Progenitor cell of endocrine pancreas (in vitro differentiated cells): ENCODE measurements at places on chromosomes 2 and 18. TPM values are rescaled to one million over a fixed set of nuclear protein-coding genes. Genes with fewer than 3 reads are reported as not detected.

GRCh38 chr2:10481055-10481665 lies 33.0 kb upstream of the ODC1 start:
- peaks cover 12% of the 10 kb centered on the region for H3K27me3 ChIP-seq
- peak overlapping the region; percentile 36 for H3K27ac ChIP-seq
- no peaks in the 10 kb centered on the region for H3K36me3 ChIP-seq
- no peak for DNase-seq
- H3K4me3 ChIP-seq, result peak overlapping the region; percentile 53
- peaks cover 20% of the 10 kb centered on the region for H3K4me1 ChIP-seq

- peaks cover 20% of the 10 kb centered on the region for H3K4me1 ChIP-seq
- H3K27ac ChIP-seq, result no peak overlapping the region
- no peak for DNase-seq
Measured at GRCh38 chr2:43484323-43484930, 111.4 kb downstream of the THADA start.

DNA sequence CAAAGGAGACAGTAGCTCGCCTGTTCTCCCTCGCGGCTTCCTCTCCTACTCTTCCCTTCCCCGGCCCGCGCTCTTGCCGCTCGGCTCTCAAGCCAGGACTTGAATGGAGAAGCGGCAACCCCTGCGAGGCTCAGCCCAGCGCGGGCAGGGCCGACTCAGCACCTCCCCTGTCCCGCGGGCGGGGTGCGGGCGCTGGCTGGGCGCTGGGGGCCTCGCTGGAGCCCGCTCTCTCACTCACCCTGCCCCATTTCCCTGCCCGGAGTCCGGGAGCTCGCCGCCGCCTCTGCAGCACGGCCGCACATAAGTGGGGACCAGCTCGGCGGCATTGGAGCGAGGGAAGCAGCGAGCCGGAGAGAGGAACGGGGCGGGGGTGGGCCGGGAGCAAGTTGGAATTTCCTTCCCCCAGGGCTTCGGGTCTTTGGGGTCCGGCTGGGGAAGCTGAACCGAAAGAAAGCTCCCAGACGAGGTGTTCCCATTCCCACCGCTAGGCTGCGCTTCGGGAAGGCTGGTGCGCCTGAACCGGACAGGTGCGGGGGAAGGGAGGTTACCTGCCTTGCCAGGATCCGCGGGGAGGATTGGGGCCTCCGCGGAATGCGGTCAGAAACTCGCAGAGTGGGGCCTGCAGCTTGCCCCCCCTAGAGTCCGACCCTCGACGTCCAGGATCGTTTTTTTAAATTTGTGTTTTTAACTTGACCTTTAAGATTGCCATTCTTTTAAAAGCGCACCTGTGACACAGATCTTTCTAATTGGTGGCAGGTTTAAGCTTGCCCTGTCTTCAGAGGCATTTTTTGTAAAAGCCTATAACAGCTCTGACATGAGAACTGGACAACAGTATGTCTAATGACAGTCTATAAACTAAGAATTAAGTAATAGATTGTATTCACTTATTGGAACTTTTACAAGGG lies at the start of gene COBLL1:
Gene COBLL1, minus strand, starts transcription at position 105 of the 905 bp plus-strand sequence. CDS start 627 bp downstream, outside the sequence.
- peaks cover 2% of the 10 kb centered on the region for H3K36me3 ChIP-seq
- no peaks in the 10 kb centered on the region for H3K27me3 ChIP-seq
- H3K4me3 ChIP-seq, result peak within 1 kb of the TSS; percentile 94
- H3K27ac ChIP-seq, result peak within 1 kb of the TSS; percentile 98
- H3K4me1 ChIP-seq, result peaks cover 34% of the 10 kb centered on the region

DNA sequence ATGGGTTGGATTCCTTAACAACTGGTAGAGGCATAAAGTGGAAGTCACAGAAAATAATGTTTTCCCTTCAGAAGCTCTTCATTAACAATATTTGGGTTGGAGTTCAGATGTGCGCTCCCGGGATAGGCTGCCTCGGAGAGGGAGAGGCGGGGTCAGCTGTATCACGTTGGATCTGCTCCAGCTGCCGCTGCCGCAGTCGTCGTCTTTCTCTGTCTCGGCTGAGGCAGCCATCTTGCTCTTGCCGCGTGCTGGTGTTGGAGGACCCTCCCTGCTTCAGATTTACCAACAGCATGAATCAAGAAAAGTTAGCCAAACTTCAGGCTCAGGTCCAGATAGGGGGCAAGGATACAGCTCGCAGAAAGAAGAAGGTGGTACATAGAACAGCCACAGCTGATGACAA lies 35.1 kb downstream of the TANC1 start:
- peaks cover 12% of the 10 kb centered on the region for H3K4me1 ChIP-seq
- H3K27ac ChIP-seq, result no peak overlapping the region
- H3K36me3 ChIP-seq, result peaks cover 26% of the 10 kb centered on the region
- no peaks in the 10 kb centered on the region for H3K27me3 ChIP-seq

DNA sequence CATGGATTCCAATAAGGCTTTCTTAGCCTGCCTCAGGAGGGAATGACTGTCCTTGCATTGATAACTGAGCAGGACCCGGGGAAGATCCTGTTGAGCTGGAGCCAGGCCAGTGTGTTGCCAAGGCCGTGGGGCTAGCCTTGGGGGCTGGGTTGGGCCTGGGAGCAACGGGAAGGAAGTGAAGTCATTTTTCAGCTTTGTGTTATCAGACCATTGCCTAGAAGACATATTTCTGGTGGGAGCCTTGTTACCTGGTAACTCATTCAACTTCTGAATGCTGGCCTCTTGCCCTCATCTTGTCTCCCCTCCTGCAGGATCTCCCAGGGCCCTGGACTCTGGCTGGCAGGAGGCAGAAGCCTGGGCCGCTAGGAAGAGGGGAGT lies 92.7 kb upstream of the MGAT5 start:
- H3K36me3 ChIP-seq, result peaks cover 3% of the 10 kb centered on the region
- no peak overlapping the region for H3K27ac ChIP-seq
- DNase-seq, result no peak
- H3K4me3 ChIP-seq, result no peak overlapping the region
- peaks cover 15% of the 10 kb centered on the region for H3K4me1 ChIP-seq
- no peaks in the 10 kb centered on the region for H3K27me3 ChIP-seq

DNA sequence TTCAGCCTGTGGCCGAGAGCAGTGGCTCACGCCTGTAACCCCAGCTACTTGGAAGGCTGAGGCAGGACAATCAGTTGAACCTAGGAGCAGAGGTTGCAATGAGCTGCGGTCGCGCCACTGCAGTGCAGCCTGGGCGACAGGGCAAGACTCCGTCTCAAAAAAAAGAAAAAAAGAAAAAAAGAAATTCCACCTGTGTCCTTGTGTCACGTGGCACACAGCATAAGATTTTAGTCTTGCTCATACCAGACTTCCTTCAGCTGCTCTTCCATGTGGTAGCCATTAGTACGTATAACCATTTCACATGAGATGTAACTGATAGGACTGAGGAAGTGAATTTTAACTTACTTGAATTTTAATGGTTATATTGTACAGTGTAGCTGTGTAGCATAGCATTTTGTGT lies 4.0 kb downstream of the NOP58 start:
- H3K36me3 ChIP-seq, result no peaks in the 10 kb centered on the region
- H3K27ac ChIP-seq, result peak overlapping the region; percentile 20
- H3K27me3 ChIP-seq, result no peaks in the 10 kb centered on the region
- no peak overlapping the region for H3K4me3 ChIP-seq

- peaks cover 2% of the 10 kb centered on the region for H3K36me3 ChIP-seq
- H3K4me3 ChIP-seq, result no peak overlapping the region
- no peak overlapping the region for H3K27ac ChIP-seq
- DNase-seq, result no peak
Measured at GRCh38 chr2:65064728-65065552, 8.7 kb downstream of the CEP68 start.

DNA sequence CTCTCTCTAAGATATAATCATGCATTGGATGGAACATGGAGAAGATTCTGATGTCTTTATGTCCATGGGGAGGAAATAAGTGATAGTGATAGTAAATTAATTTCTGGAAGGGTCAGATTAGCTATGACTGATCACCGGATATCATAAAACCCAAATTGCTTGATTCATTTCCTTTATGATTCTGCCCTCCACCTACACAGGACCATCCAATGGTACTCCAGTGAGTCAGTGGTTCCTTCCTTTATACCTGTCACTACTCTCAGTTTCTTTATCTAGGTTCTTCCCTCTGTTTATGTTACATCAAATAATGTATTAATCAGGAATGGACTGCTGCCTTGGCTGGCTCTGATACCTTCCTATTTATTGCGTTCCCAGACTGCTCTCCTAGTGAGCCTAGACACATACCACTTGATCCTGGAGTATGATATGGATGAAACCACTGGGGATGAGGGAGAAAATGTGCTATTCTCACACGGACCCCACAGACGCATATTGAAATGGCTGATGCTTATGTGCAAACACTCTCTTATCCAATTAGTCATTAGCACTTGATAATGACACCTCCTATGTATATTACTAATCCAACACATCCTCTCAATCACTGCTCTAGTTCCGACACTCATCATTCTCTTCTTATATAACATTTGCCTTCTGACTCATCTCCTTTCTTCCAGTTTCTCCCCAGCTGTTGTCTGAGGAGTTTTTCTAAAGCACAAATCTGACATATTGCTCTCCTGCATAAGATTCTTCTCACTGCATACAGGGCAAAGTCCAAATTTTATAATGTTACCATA lies 315.6 kb downstream of the INSIG2 start:
- peaks cover 1% of the 10 kb centered on the region for H3K36me3 ChIP-seq
- no peak overlapping the region for H3K27ac ChIP-seq
- H3K27me3 ChIP-seq, result peaks cover 10% of the 10 kb centered on the region
- no peaks in the 10 kb centered on the region for H3K4me1 ChIP-seq

- no peak for DNase-seq
- peaks cover 9% of the 10 kb centered on the region for H3K4me1 ChIP-seq
- no peak overlapping the region for H3K4me3 ChIP-seq
- no peak overlapping the region for H3K27ac ChIP-seq
- no peaks in the 10 kb centered on the region for H3K36me3 ChIP-seq
Measured at GRCh38 chr18:75034937-75035336, 174.0 kb downstream of the PTGR3 start.

DNA sequence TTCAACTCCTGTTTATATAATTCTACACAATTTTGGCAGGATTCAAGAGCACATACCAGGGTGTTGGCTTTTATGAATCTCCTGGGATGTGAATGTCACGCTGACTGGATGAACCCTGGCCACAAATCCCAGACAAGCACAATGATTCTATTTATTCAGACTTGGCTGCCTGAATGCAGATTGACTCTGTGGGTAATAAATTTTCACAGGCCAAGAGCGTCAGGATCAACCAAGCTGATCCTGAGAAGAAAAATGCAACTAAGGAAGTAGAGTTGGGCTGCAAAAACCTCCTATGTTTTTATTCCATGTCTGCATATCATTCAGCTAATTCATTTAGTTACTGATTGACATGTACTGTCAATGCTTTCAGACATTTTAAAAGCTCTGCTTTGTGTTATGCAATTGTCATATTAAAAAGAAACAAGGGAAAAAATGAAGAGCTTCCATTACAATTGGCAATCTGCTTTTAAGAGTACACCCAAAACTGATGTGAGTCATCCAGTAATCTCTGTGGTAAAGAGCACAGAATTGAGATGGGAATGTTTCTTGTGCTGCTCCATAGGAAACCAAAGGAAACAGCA lies 173.0 kb upstream of the REV1 start:
- no peak overlapping the region for H3K4me3 ChIP-seq
- DNase-seq, result no peak
- H3K27ac ChIP-seq, result no peak overlapping the region
- H3K27me3 ChIP-seq, result no peaks in the 10 kb centered on the region
- no peaks in the 10 kb centered on the region for H3K4me1 ChIP-seq

DNA sequence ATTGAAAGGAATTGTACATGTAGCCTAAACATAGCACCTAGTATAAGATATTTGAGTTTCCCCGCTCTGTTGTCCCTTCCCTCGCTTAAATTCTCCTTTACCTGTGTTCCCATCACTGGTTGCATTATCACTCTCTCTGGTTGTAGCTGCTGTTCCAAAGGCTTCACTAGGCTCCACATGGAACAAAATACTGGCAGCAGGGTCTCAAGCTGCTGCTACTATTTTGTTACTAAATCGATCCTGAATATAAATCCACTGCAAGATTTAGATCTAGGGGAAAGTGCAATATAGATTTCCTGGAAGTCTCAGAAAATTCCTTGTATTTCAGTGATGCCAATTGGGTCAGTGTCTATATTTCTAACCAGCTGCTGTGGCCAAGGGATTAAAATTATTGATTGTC lies 443.5 kb downstream of the SATB2 start:
- no peaks in the 10 kb centered on the region for H3K36me3 ChIP-seq
- DNase-seq, result no peak
- no peaks in the 10 kb centered on the region for H3K4me1 ChIP-seq
- no peak overlapping the region for H3K27ac ChIP-seq

GRCh38 chr2:6878549-6878948 lies 972 bp downstream of the RSAD2 start:
- no peaks in the 10 kb centered on the region for H3K4me1 ChIP-seq
- no peaks in the 10 kb centered on the region for H3K27me3 ChIP-seq
- H3K36me3 ChIP-seq, result peaks cover 7% of the 10 kb centered on the region
- DNase-seq, result no peak
- no peak overlapping the region for H3K4me3 ChIP-seq
- no peak overlapping the region for H3K27ac ChIP-seq

DNA sequence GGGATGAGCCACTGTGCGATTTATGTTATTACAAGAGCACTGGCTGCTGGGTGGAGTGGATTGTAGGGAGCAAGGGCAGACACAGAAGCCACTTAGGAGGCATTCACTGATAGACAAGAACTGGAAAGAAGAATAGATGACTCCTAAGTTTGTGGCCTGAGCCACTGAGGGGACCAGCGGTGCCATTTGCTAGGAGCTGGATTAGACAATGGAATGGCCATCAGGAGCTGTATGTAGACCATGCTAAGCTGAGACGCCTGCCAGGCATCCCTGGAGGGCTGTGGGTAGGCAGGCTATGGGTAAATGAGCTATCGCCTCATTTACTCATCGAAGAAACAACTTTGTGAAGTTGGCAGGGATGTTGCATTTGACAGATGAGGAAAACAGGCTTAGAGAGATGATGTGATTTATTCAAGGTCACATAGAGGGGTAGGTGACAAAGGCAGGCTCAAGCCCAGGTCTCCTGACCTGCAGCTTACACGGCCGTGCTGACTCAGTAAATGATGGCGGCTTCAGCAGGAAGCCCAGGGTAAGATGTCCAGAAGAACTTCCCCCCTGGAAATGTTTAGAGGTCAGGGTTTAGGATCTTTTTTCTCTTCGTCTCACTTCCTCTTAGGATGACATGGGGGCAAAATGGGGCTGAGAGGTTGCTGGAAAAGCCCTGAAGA lies 2.8 kb downstream of the MFSD2B start:
- no peak overlapping the region for H3K4me3 ChIP-seq
- no peak for DNase-seq
- H3K4me1 ChIP-seq, result peaks cover 6% of the 10 kb centered on the region
- H3K36me3 ChIP-seq, result no peaks in the 10 kb centered on the region

- no peak for DNase-seq
- no peaks in the 10 kb centered on the region for H3K27me3 ChIP-seq
- no peak overlapping the region for H3K4me3 ChIP-seq
- no peaks in the 10 kb centered on the region for H3K36me3 ChIP-seq
Measured at GRCh38 chr2:187324631-187325030, 123.4 kb downstream of the CALCRL start.

Gene KIAA2012
- not detected in 2 replicates for total RNA-seq

Gene PRADC1
- 9.8 and 10.2 TPM in 2 replicates for total RNA-seq

Gene CHST9
- total RNA-seq, result 38.9 and 43.2 TPM in 2 replicates

Gene CCDC178
- 0.60 TPM in 1 of 2 replicates, not detected in the other for total RNA-seq

Gene CRYBA2
- total RNA-seq, result 24.4 and 30.1 TPM in 2 replicates

Gene FAP
- total RNA-seq, result not detected in 2 replicates

Gene CFC1
- total RNA-seq, result 27.7 and 30.9 TPM in 2 replicates

Gene ARHGEF4
- total RNA-seq, result 5.6 and 6.5 TPM in 2 replicates

Gene METTL5
- 42.3 and 43.3 TPM in 2 replicates for total RNA-seq

Gene TUBA4B
- total RNA-seq, result not detected in 2 replicates

Gene C2orf15
- 16.0 and 19.6 TPM in 2 replicates for total RNA-seq
